Forelimb muscle (tissue), 1 donor: ENCODE measurements at places on chromosomes 1 and 21. TPM values are rescaled to one million over a fixed set of nuclear protein-coding genes. Genes with fewer than 3 reads are reported as not detected.

- DNase-seq: no peak
Observed at GRCh38 chr1:213828867-213829266, 158.9 kb upstream of the PROX1 start.

- DNase-seq: no peak
Observed at GRCh38 chr1:8422510-8423268, 104.8 kb downstream of the SLC45A1 start.

DNA sequence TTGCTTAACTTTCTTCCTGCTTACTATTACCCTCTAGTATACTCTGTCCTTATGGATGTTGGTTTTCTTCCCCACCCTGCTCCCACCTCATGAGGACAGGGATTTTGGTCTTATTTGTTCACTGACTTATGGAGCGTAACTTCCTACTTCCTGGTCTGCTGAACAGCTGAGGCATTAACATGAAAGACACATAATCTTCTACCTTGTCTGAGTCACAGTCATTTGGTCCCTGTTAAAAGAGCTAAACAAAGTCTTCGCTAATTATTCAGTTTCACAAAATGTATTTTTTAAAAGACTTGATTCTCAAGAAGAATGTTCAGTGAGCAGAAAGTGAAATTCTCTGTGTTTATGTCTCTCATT is 18.5 kb downstream of the RNASEL start:
- DNase-seq: no peak

- DNase-seq: peak; percentile 80
Observed at GRCh38 chr1:81305997-81306452, 494.7 kb upstream of the ADGRL2 start.

GRCh38 chr1:83997631-83998030 is 1.3 kb downstream of the TTLL7 start:
- peak; percentile 22 for DNase-seq

GRCh38 chr1:20626098-20626427 is 7.2 kb upstream of the PINK1 start:
- DNase-seq: no peak

Gene BRINP3
- 0.63 TPM for polyA plus RNA-seq

Gene ADAMTS5
- 12.1 TPM for polyA plus RNA-seq
